EH (cell line): ENCODE measurements at places on chromosomes 3 and 15.

- DNase-seq: peak; percentile 39
These were observed 7.3 kb upstream of the TRPM1 start for GRCh38 chr15:31108836-31109235.

- DNase-seq: no peak
These were observed 19.9 kb downstream of the KLF13 start for GRCh38 chr15:31346367-31347066.

- peak; percentile 87 for DNase-seq
These were observed 110.6 kb downstream of the XXYLT1 start for GRCh38 chr3:195160257-195160898.

- DNase-seq: no peak
These were observed 193.7 kb upstream of the CFAP20DC start for GRCh38 chr3:59243476-59243875.

- DNase-seq: no peak
These were observed 8.4 kb downstream of the MED12L start for GRCh38 chr3:151093905-151094304.

DNA sequence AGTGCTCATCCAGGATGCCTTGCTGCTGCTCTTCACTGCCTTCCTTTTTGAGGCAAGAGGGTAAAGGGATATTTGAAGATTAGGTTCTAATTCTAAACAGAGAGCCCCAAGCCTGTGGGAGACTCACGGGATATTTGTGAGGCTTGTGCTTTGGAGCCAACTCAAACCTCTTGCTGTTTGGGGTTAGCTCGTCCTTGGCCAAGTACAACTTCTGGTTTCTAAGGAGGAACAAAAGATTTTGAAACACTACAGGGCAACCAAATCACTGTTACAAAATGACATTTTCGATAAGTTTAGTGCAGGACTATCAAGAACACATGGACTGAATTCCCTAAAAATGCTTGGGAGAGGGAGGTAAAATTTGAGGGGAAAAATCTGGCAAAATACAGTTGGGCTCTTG is 190.2 kb downstream of the RORA start:
- no peak for DNase-seq

GRCh38 chr3:67564008-67564407 is 90.4 kb downstream of the SUCLG2 start:
- DNase-seq: peak; percentile 19

- no peak for DNase-seq
These were observed 12.6 kb upstream of the ZBTB47 start for GRCh38 chr3:42640771-42641370.

DNA sequence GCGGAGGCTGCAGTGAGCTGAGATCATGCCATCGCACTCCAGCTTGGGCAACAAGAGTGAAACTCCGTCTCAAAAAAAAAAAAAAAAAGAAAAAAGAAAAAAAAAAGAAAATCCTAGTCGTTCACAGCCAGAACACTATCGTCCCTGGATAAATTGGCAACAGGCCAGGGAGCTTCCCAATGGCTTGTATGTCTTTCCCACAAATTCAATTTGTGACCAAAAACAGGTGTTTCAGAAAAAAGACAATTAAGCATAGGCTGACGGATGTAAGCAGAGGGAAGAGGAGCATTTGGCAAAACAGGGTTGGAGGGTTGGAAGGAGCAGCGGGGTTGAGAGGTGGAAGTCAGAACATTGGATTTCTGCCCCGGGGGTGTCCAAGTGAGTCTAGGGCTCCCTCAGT is 8.5 kb downstream of the EPB42 start:
- no peak for DNase-seq

DNA sequence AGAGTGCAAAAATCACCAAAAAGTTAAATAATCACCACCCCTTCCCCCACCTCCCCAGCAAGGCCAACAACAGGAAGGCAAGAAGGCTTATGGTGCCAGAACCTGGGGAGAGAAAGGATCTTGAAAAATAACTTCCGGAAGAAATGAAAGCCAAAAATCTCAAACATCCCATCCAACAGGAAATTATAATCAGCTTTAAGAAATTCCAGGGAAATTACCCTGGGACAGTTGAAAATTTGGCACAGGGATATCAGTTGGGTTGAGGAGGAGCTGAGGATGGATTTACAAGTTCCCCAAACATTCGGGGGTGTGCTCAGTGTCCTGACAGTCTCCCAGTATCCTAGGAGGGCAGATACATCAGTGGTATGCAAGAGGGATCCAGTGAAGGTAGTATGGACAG is 82.7 kb downstream of the POLR2M start:
- peak; percentile 52 for DNase-seq

DNA sequence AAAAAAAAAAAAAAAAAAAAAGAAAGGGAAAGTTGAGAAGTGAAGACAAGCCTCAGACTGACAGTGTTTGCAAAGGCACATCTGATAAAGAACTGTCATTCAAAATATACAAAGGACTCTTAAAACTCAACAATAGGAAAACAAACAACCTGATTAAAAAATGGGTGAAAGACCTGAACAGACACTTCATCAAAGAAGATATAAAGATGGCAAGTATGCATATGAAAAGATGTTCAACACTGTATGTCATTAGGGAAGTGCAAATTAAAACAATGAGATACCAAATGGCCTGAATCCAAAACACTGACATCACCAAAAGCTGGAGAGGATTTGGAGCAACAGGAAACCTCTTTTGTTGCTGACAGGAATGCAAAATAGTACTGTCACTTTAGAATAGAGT is 48.6 kb downstream of the MCCC1 start:
- DNase-seq: no peak

GRCh38 chr15:64426845-64427465 is 33.4 kb upstream of the ZNF609 start:
- peak; percentile 58 for DNase-seq

DNA sequence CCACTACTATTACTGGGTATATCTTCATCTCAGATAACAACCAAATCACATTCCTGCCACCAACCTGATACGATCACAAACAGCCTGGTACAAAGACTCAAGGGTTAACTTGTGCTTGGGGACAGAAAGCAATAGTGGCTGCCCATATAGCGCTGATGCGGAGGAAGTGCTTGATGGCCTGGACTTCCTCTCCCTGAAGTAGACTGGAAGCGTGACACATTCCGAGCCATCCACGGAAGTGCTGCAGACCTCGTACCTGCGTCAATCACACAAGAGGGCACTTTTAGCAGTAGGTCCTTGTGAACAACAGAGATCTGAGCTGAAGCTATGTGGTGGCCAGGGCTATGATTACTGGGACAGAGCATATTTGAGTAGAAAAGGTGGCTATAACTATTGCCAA is 17.3 kb upstream of the C3orf62 start:
- DNase-seq: no peak

DNA sequence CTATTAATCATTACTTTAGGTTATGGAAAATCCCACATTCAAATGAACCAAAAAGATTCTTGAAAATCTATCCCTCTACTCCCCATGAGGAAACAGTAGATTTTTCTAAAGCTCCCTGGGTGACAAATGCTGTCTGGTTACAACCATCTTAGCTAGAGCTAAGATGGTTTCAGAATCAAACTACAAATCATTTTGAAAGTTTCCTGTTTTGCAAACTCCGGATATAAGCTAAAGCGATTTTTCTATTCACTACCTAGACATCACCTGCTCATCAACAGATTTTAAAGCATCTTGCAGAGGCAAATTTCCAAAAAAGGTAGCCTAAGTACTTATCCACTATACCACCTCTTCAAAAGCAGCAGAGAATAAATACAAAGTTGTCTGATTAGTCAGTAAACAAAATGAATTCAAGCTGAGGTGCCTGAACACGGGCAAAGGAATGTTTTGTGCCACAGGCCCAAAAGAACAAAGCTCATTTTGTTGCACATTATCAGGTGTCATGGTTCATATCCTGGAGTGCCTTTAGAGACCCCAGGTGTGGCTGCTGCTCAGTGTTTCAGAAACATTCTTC is 204.9 kb downstream of the TNIK start:
- no peak for DNase-seq

DNA sequence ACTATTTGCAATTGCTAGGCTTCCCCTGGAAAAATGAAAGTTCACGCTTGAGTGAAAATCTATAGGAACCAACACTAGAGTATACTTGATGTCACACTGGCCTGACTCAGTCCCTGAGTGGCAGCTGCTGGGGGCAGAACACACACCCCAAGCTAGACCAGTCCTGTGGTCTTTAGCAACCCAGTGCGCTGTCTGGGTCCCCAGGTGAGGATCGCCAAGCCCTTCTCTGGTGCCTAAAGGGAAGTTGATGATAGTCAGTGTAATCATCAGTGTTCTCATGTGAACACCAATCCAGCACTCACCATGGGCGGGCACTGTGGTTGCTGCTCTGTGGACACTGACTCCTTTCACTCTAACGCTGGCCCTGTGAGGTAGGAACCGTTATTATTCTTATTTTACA is 11.2 kb downstream of the ALDH1A3 start:
- DNase-seq: no peak

DNA sequence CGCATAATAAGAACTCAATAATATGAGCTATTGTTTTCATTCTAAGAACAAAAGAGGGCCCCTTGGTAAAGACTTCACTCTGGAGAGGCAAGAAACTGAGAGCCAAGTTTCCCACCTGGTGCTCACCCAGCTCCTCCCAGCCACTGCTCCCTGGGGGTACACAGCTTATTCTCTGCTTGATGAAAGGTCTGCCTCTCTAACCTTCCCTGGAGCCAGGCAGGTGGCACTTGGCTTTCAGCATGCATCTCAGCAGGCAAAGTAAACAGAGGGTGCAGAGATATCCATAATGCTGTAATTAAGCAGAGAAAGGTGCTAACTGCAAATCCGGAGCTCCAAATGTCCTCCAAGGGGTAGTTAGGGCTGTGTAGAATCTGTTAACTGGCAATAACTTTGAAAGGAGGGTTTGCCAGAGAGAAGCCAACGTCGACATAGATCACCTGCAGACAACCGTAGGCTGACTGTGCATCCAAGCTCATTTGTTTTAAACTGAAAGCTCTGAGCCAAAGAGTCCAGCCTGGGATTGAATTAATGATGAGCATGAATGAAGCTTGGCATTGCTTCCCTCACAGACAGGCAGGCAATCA is 159.6 kb upstream of the PROK2 start:
- DNase-seq: no peak

- no peak for DNase-seq
These were observed 307.1 kb downstream of the KBTBD8 start for GRCh38 chr3:67305160-67305559.

GRCh38 chr3:161395115-161396012 is 24.0 kb upstream of the SPTSSB start:
- DNase-seq: no peak

DNA sequence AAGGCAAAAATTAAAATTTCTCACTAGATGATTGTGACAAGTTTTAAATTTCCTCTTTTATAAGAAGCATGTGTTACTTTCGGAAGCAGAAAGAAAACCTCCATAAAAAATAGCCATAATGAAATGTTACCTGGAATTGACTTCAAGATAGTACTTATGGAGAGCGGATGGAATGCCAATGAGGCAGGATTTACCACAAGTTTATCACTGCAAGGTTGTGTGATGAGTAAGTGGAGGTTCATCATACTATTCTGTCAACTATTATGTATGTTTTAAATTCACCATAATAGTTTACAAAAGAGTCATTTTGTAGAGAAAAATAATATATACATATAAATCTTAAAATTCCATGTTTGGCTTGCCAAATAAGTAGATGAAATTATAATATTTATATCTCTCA is 230.3 kb downstream of the SCAPER start:
- peak; percentile 60 for DNase-seq

DNA sequence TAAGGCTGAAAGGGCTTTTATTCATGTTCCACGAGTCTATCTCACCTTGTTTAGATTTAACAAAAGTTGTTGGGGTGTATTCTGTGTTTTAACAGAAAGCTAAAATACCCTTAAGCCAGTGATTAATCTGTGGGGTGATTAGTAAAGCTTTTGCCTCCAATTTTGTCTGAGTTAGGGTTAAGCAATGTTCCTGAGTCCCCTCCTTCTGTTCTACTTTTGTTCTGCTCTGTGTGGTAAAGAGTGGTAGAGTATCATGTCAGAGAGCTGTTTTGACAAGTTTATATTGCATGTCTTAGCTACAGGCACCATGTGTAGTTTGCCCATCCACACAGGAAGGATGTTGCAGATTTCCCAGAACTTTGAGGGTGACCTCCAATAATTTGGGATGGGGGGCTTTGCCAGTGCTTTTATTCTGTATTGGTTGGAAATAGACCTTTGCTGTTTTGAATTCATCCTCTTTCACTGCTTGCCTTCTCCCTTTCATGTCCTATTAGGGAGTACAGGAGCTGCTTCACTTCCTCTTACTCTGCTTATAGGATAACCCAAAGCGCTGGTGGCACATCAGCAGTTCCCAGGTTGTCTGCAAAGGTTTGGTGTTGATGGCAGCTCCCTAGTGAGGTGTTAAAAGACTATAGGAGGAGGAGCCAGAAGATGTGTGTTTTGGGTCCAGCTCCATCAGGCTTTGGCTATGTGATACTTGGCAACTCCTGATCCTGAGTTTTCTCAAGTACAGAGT is 7.4 kb downstream of the PDE8A start:
- no peak for DNase-seq

GRCh38 chr3:63328365-63328764 is 50.3 kb downstream of the SYNPR start:
- DNase-seq: peak; percentile 44

- DNase-seq: no peak
These were observed 20.0 kb upstream of the CFAP20DC start for GRCh38 chr3:59069838-59070237.

- DNase-seq: no peak
These were observed 297.8 kb downstream of the WDR72 start for GRCh38 chr15:53461677-53462076.

DNA sequence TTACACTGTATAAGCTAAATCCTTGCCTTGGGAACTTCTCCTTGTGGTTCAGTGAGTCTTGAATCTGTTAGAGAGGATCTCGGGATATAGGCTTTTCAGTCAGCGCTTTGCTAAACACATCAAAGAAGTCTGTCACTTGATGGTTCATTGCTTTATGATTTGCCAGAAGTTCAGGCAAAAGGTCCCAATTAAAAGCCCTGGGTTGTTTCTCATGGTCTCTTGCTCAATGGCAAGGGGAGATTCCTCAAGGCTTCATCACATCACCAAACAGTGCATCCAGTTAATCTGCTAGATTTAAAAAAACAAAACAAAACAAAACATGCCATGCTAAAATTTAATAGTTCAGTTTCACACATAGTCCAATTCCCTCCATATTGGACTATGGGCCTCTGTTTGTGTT is 114.8 kb downstream of the FILIP1L start:
- DNase-seq: peak; percentile 81

GRCh38 chr3:29597376-29598008 is 316.6 kb downstream of the RBMS3 start:
- peak; percentile 21 for DNase-seq

DNA sequence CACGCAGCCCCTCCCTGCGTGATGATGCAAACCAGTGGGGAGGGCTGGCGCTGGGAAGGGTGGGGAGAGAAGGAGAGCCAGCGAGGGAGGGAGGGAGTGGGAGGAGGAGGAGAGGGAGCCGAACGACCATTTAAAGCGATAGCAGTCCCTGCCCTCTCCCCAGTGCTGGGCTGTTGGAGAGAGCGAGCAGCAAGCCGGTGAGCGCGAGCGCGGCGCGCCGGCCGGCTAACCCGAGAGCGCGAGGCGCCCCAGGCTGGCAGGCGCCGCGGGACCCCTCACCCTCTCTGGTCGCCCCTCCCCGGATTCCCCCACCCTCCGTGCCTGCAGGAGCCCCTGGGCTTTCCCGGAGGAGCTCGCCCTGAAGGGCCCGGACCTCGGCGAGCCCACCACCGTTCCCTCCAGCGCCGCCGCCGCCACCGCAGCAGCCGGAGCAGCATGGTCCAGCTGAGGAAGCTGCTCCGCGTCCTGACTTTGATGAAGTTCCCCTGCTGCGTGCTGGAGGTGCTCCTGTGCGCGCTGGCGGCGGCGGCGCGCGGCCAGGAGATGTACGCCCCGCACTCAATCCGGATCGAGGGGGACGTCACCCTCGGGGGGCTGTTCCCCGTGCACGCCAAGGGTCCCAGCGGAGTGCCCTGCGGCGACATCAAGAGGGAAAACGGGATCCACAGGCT is at the start of gene GRM7:
Gene GRM7, plus strand, starts transcription at position 162 of the 671 bp plus-strand sequence.
- DNase-seq: no peak
